ENCODE measurements at places on chromosomes 2 and 18.

DNA sequence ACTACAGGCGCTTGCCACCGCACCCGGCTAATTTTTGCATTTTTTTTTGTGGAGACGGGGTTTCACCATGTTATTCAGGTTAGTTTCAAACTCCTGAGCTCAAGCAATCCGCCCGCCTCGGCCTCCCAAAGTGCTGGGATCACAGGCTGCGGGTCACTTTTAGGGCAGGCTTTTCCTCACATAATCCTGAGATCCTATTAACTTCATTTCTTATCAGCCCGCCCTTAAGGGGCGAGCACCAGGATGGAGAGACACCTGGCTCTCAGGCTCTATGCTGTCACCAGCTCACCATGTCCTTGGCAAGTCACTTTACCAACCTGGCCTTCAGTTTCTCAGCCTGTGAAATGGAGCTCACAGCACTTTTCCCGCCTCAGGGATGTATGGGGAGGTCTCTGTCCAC, 23.0 kb downstream of the ZFP36L2 start:
- no peak for DNase-seq

DNA sequence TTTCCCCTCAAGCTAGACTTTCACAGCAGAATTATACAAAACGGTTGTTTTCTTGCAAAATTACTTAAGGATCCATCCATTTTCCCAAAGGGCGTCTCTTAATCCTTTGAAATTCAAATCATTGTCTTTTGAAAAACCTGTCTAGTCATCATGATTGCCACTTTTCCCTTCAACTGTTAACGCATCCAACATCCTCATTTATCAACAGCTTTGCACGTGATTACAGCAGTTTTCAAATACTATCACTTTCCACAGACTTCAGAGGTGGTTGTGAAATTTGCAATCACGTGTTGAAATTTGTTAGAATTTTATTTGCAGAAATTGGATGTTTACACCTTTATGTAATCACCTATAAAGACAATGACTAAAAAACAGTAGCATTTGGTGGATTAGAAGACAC, 304.4 kb upstream of the SLC39A10 start:
- no peak for DNase-seq

GRCh38 chr2:50729306-50730049, 302.5 kb downstream of the NRXN1 start:
- DNase-seq: no peak

- DNase-seq: no peak
These were observed 56.2 kb upstream of the RMDN2 start for GRCh38 chr2:37868866-37869265.

- no peak for DNase-seq
These were observed 53.4 kb downstream of the PKP4 start for GRCh38 chr2:158509928-158510797.

GRCh38 chr2:127653421-127654083, 7.6 kb downstream of the GPR17 start:
- DNase-seq: no peak

- no peak for DNase-seq
These were observed 135.0 kb upstream of the ACKR3 start for GRCh38 chr2:236434593-236434992.

DNA sequence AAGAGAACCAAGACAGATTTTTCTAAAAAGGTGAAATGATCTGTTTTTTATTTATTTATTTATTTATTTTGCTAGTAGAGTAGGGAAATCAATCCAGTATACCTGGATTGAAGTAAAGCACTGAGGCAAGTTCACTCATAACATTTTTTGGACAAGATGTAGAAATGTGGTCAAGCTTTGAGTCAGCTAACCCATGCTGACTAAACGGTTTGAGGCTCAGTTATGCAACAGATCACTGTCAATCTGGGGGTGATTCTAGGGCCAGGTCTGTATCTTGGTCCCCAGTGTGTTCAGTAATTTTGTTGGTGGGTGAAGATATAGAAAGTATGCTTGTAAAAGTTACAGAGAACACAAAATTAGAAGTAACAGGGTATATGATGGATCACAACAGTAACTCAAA, 60.2 kb downstream of the RMDN2 start:
- no peak for DNase-seq

DNA sequence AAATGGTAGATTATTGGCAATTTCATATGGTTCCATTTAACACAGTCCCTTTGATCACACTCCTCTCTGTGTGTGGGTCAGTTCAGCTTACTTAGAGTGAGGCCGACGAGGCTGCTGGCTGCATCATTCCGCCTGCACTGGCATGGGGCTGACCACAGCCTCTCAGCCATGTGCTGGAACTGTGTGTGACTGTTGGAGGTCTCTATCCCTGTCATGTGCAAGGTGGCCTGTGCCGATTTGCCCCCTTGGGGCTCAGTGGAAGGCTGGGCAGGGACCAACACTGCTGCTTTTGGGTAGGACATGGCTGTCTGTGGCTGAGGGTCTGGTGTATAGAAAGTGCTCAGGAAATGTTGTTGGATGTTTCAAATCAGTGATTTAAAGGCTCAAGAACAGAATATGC, 454.0 kb upstream of the HS6ST1 start:
- no peak for DNase-seq

GRCh38 chr18:49486134-49486533, 900 bp downstream of the C18orf32 start:
- no peak for DNase-seq

- DNase-seq: no peak
These were observed 113.8 kb downstream of the THADA start for GRCh38 chr2:43481927-43482542.

DNA sequence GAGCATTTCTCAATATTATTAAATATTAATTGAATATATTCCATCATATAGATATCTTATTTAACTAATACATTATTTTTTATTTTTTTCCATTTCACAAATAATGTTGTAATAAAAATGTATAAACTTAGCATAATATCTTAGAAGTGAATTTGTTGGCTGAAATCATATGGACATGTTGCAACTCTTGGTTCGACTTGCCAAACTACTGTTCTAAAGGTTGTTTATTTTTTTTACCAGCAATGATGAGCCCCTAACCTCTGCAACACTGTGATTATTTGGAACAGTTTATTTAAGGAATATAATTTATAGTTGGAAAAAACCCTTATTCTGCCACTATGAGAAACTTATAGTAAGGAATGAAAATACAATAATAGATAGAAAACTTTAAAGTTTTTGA, 8.8 kb upstream of the NAB1 start:
- DNase-seq: no peak

DNA sequence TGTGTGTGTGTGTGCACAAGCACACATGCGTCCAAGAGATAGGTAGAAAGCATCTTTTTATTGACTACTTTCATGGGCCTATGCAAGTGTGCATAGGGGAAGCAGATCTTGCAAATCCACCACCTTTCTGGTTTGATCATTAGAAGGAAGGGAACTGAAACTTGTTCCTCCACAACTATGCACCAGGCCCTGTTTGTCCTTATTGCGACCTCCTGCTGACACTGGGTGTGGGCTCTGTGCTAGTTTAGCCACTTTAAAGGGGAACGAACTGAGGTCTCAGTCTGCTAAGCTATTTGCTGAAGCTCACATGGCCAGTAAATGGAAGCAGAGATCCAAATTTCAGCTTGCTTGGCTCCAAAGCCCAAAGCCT, 32.1 kb upstream of the INSIG2 start:
- DNase-seq: peak; percentile 91

GRCh38 chr2:62992561-62992960, 58.1 kb upstream of the OTX1 start:
- DNase-seq: no peak

DNA sequence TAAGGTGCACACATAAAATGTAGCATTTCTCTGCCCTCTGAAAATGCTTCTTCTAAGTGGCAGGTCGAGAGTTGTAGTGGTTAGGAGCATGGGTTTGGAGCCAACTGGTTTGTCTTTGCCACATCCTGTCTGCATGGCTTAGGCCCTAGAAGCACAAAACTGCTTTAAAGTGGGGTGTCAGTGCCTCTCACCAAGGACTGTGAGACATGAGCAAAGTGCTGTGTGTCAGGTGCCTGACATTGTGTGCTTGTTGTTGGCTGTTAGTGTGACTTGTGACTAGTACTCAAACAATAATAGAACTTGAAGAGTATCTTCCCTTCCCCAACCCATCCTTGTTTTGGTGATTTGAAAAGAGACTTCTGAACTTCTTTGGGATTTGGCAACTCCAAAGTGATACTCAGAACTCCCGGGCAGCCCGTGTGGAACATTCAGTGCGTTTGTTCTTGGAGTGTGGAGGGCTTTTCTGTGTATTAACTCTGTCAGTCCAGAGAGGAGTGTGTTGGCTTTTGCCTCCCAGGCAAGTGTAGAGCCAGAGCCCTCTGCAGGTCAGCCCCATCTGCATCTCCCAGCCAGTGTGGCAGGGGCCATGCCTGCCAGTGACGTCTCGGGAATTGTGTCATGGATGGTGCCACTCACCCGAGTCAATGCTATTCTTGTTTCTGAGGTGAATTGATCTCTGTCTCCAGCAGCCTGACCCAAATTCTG, 5.0 kb downstream of the MGAT5 start:
- DNase-seq: peak; percentile 73

GRCh38 chr18:74411475-74411874, 45.6 kb downstream of the DIPK1C start:
- DNase-seq: no peak

GRCh38 chr2:236840857-236841256, 244.8 kb upstream of the COPS8 start:
- no peak for DNase-seq

GRCh38 chr18:46484971-46485370, 172.0 kb downstream of the LOXHD1 start:
- DNase-seq: no peak

- DNase-seq: no peak
These were observed 8.0 kb downstream of the MRPL33 start for GRCh38 chr2:27779417-27780055.

DNA sequence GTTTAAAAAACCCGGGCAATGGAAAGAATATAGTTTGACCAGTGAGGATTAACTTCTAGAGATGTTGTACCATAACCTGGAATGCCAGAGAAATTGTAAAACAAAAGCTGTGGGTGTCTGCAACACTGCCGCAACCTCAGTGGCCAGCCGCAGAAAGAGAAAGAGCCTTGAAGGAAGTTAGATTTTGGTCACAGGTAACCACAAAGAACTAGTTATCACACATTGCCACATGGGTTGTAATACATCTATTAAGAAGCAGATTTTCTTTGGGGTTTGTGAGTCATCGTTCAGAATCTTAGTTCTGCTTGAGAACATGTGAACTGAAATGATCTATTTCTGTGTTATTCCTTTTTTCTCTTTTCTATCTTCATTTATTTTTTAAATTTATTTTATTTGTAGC, 222.9 kb upstream of the AGAP1 start:
- no peak for DNase-seq

DNA sequence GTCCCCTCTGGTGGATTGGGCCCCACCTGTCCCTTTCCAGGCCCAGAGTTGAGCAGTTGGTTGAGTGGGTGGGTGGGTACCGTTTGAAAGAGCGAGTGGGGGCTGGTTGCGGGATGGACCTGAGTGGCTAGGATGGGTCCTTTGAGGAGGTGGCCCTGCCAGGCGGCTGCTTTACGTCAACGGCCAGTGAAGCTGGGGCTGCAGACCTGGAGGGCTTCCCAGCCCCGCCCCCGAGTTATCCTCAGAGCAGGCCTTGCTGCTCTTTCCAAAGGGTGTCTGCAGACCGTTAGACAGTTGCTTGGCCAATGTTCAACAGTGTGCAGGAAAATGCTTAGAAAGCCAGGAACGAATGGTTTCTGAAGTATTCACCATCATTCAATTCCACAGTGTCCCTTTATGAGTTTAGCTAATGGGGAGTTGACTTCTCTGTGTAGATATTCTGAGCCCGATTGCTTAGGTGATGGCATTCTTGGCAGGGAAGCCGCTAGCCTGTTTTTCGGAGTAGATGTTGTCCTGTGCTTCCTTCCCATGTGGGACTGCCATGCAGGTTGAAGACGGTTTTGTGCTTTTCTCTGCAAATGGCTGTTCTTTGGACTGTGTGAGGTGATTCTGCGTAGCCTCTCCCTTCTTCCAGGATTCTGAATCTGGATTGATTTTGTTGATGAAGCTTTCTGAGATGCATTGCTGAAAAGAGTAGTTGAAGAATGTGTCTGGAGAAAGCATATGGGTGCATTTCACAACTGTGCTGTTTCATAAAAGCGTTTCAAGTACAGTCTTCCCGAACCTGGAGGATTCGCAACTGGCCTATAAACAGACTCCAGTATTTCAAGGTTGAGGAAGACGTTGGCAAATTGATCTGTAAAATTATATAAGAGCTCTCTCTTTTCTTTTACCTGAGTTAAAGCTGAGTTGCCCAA, 45.8 kb downstream of the LDLRAD4 start:
- DNase-seq: no peak

- no peak for DNase-seq
These were observed 58.0 kb downstream of the LINC00305 start for GRCh38 chr18:64090876-64091275.

DNA sequence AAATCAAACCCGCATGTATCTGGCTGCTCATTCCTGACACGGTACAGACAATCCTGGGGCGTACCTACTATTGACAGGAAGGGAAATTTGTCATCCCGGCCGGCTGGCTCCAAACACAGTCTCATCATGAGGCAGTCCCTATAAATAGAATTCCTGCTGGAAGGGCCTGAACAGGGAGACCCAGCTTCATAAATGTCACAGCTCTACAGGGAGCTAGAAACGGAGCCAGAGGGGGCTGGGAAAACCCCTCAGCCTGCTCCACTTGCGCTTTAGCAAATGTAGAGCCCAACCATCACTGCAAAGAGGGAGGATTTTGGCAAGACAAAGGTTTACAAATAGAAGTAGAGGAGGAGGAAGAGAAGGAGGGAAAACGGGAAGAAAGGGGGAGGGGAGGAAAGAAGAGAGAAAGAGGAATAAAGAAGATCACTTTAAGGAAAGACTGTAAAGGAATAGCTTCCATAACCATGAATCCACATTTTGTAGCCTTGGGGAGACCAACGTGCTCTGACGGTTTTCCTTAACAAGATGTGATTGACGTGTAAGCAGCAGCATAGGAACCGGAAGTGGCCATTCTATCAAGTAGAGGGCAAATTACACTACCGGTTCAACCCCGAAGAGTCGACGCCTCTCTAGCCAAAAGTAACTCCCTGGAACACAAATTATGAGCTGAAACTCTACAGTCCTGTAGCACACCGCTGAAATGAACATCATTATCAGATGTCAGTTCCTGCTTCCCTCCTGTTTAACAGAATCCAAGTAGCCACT, 56.8 kb upstream of the TTN start:
- DNase-seq: no peak

- DNase-seq: no peak
These were observed 10.0 kb downstream of the MRPL33 start for GRCh38 chr2:27781496-27781895.

- DNase-seq: no peak
These were observed 60.7 kb upstream of the AQP4 start for GRCh38 chr18:26926066-26926675.

DNA sequence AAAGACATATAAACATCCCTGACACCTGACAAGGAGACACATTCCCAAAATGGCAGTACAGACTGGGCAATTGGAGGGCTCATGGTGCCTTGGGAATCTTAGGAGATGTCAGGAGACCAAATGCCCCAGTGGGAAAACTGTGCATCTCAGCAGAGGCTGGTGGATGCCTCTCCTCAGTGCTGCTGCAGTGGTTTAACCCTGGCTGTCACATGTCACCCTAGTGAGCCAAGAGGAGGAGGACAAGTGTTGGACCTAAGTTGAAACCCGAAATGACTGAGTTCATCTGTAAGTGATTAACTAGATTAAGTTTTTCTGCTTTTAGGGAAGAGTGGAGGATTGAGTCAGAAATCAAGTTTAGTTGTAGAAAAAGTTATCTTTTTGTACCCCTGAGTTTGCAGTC, 5.2 kb upstream of the NAGK start:
- DNase-seq: peak; percentile 39

- no peak for DNase-seq
These were observed 130.1 kb upstream of the PIEZO2 start for GRCh38 chr18:11279461-11279860.

All from OCI-LY7 (cell line).